Heart left ventricle (tissue), 16 donors: ENCODE measurements at places on chromosomes 7 and 10. TPM values are rescaled to one million over a fixed set of nuclear protein-coding genes. Genes with fewer than 3 reads are reported as not detected.

DNA sequence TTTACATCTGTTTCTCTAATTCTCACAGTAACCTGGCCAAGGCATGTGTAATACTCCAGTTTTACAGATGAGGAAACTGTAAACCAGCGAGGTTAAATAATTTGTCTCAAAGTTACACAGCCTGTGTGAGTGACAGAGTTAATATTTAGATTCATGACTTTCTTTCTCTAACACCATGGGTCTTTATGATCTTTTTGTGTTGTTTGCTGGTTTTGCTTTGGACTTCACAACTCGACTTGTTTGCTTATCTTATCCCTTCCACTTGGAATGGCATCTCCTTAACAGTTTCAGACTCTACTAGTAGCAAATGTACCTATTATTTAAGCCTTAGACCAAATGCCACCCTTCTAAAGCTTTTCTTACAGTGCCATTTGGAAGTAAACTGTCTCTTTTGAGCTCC, 34.4 kb downstream of the MXI1 start:
- H3K27ac ChIP-seq, result peak overlapping the region; percentile 23
- H3K4me3 ChIP-seq, result no peak overlapping the region
- no peak for DNase-seq
- no peaks in the 10 kb centered on the region for H3K36me3 ChIP-seq
- H3K4me1 ChIP-seq, result peaks cover 3% of the 10 kb centered on the region
- H3K27me3 ChIP-seq, result no peaks in the 10 kb centered on the region

DNA sequence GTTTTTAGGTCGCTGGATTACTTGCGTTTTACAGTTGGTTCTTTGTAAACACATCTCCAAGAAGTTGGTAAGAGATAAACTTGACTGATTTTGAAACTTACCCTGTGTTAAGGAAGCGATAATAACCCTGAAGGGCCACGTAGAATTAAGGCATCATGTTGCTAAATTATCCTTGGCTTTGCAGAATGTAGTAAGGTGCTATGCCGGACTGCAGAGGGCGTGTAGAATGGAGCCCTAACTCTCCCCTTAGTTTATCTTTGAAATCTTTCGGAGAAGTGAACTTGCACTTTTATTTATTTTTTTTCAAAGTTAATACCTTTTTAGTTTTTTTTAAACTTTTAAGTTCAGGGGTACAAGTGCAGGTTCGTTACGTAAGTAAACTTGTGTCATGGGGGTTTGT, 208.8 kb upstream of the DKK1 start:
- no peak overlapping the region for H3K27ac ChIP-seq
- H3K4me3 ChIP-seq, result no peak overlapping the region
- H3K36me3 ChIP-seq, result no peaks in the 10 kb centered on the region

DEPP1 gene
- 17.1 TPM for total RNA-seq

DNA sequence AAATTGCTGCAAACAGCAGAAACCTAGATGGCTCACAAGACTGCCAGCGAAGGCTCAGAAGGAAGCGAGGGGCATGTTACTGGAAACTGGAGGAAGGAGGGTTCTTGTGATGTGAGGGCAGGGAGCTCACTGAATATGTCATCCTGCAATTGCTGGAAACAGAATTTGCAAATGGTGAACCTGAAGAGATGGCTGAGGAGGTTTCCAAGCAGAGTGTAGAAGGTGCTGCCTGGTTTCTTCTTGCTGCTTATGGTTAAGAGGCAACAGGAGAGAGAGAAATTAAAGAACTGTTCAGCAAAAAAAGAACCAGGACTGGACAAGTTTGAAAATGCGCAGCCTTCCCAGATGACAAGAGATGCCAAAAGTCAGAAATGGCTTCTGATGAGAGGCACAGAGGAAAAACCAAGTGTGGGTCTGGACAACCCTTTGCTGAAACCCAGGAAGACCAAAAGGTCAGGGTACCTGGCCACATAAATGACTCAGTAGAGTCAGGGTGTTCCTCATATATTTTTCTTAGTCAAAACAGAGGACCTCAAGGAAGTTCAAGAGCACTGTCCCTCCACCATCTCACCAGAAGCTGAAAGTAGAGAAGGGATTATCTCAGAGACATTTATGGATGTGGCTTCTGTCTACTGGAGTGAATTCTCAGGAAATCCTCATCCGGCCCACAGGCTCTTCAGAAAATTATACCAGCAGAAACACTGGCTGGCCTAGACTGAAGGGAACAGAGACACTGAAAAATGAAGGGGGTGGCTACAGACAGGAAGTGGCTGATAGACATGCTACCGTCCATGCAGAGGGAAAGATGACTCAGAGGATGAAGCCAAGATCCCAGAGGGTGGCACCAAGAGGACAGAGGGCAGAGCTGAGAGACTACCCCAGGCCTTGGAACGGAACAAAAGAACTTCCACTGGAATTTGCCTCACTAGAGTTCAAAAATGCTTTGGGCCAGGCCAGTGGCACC, 10.1 kb downstream of the PAPOLB start:
- H3K4me3 ChIP-seq, result no peak overlapping the region
- H3K36me3 ChIP-seq, result no peaks in the 10 kb centered on the region
- H3K27ac ChIP-seq, result no peak overlapping the region
- H3K27me3 ChIP-seq, result no peaks in the 10 kb centered on the region
- H3K4me1 ChIP-seq, result no peaks in the 10 kb centered on the region
- no peak for DNase-seq

GRCh38 chr7:882336-883035, 6.1 kb downstream of the GET4 start:
- no peaks in the 10 kb centered on the region for H3K27me3 ChIP-seq
- no peak overlapping the region for H3K27ac ChIP-seq
- H3K4me3 ChIP-seq, result no peak overlapping the region
- H3K36me3 ChIP-seq, result no peaks in the 10 kb centered on the region

GRCh38 chr10:114634609-114634979, 23.5 kb downstream of the ABLIM1 start:
- H3K4me1 ChIP-seq, result peaks cover 73% of the 10 kb centered on the region
- peaks cover 21% of the 10 kb centered on the region for H3K27me3 ChIP-seq
- no peaks in the 10 kb centered on the region for H3K36me3 ChIP-seq
- peak; percentile 74 for DNase-seq
- H3K27ac ChIP-seq, result peak overlapping the region; percentile 80

- no peak for DNase-seq
- H3K27me3 ChIP-seq, result no peaks in the 10 kb centered on the region
These were observed 25.8 kb downstream of the ZNF800 start for GRCh38 chr7:127366680-127367079.

SYNPO2L gene
- 649 TPM for total RNA-seq

- no peak for DNase-seq
- no peak overlapping the region for H3K27ac ChIP-seq
- no peaks in the 10 kb centered on the region for H3K4me1 ChIP-seq
- H3K36me3 ChIP-seq, result no peaks in the 10 kb centered on the region
- no peak overlapping the region for H3K4me3 ChIP-seq
- no peaks in the 10 kb centered on the region for H3K27me3 ChIP-seq
These were observed 42.1 kb upstream of the PLXNA4 start for GRCh38 chr7:132618271-132618955.

- no peaks in the 10 kb centered on the region for H3K27me3 ChIP-seq
- no peak overlapping the region for H3K27ac ChIP-seq
- H3K36me3 ChIP-seq, result no peaks in the 10 kb centered on the region
- H3K4me3 ChIP-seq, result no peak overlapping the region
These were observed 16.0 kb upstream of the LRRC61 start for GRCh38 chr7:150307129-150307528.

SEMA3D gene
- total RNA-seq, result 3.7 TPM

DNA sequence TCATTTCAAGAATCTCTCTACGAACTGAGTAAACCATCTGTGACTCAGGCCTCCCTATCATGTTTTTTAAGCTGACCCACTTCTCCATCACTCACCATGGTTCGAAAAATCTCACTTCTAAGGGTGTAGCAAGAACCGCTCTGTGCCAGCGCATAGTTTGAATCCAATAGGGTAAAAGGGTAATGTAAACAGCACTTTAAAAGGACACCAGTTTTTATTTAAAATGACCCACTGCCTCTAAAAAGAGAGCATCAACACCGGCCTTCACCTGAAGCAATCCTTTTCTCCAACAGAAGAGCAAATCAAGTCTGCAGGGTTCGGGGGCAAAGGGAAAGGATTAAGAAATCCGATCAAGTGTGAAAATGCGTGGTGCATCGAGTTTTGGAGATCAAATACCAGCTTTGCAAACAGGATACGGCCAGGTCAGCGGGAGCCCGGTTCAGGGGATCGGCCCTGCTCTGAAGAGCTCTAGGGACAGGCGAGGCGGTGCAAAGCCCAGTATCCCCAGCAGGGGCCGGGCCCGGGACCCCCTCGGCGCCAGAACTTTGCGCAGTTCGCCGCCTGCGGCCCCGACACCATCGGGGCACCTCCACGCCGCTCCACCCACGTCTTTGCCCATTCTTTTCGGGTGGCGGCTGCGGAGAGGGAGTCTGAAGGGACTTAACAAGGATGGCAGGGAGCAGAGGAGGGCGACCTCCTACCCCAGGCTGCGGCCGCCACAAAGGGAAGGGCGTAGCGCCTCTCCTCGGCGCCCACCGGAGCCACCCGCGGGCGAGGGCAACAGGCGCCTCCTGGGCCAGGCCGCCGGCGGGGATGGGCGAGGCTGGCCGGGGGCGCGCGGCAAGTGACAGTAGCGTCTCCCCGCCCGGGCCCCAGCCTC, 842 bp downstream of the NMT2 start:
- peak overlapping the region; percentile 94 for H3K4me3 ChIP-seq
- peaks cover 39% of the 10 kb centered on the region for H3K4me1 ChIP-seq
- no peaks in the 10 kb centered on the region for H3K36me3 ChIP-seq

GRCh38 chr10:15748126-15748525, 28.4 kb upstream of the ITGA8 start:
- H3K27ac ChIP-seq, result no peak overlapping the region
- H3K4me1 ChIP-seq, result no peaks in the 10 kb centered on the region
- no peak overlapping the region for H3K4me3 ChIP-seq
- H3K36me3 ChIP-seq, result no peaks in the 10 kb centered on the region

FAM204A gene
- total RNA-seq, result 65.9 TPM

CCDC172 gene
- total RNA-seq, result not detected

DNA sequence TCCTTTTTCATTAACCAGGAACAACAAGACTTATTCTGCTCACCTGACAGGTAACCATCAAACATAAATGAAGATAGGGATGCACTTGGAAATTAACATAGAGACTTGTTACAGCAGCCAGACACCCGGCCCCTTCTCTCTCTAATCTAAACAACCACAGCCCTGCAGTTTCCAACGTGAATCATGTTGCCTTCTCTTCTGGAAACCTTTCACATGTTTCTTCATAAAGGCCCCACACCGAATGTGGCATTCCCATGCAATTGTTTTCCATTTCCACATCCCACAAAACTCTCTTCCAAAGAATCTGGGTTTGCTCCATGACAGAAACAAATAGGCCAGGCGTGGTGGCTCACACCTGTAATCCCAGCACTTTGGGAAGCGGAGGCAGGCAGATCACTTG, 15.0 kb upstream of the WDR86 start:
- no peak overlapping the region for H3K4me3 ChIP-seq
- H3K36me3 ChIP-seq, result no peaks in the 10 kb centered on the region
- no peak overlapping the region for H3K27ac ChIP-seq
- DNase-seq, result no peak
- no peaks in the 10 kb centered on the region for H3K4me1 ChIP-seq

TMEM26 gene
- 0.37 TPM for total RNA-seq

DNA sequence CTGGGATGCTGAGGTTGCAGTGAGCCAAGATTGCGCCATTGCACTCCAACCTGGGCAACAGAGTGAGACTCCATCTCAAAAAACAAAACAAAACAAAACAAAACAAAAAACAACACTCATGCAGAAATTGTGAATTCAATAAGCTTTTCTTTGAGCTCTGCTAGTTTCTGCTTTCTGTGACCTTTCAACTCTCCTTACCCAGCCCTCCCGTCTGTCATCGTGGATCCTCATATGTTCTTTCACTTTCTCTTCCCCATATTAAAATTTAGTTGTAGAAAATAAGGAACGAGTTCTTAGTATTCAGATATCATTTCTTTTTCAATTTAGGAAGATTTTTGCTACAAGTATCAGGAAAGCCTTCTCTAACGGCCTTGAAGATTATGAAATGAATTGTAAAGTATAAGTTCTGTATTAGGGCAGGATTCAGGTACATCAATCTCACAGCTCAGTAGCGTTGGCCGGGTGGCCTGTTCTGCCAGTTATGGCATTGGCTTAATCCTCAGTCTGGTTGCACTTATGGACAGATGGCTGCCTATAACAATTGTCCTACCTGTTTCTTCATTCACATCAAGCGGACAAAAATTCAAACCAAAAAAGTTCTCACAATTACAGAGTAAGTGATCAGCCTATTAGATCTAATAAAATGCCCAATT, 1167.0 kb downstream of the SORCS3 start:
- H3K4me1 ChIP-seq, result no peaks in the 10 kb centered on the region
- no peak overlapping the region for H3K27ac ChIP-seq
- H3K27me3 ChIP-seq, result no peaks in the 10 kb centered on the region
- no peak overlapping the region for H3K4me3 ChIP-seq
- no peak for DNase-seq

VGF gene
- total RNA-seq, result not detected

DNA sequence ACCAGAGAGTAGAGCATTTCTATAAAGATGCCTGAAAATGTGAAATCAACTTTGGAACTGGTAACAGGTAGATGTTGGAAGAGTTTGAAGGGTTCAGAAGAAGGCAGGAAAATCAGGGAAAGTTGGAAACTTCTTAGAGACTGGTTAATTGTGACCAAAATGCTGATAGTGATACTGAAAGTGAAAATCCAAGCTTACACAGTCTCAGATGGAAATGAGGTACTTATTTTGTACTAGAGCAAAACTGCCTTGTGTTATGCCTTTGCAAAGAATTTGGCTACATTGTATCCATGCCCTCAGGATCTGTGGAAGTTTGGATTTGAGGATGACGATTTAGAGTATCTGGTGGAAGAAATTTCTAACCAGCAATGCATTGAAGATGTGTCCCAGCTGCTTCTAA, 430.6 kb upstream of the KCND2 start:
- DNase-seq, result no peak
- H3K4me3 ChIP-seq, result no peak overlapping the region
- H3K27me3 ChIP-seq, result no peaks in the 10 kb centered on the region
- H3K27ac ChIP-seq, result no peak overlapping the region
- H3K36me3 ChIP-seq, result no peaks in the 10 kb centered on the region
- no peaks in the 10 kb centered on the region for H3K4me1 ChIP-seq

- H3K36me3 ChIP-seq, result peaks cover 20% of the 10 kb centered on the region
- H3K27ac ChIP-seq, result peak overlapping the region; percentile 95
- no peaks in the 10 kb centered on the region for H3K27me3 ChIP-seq
- peak; percentile 85 for DNase-seq
These were observed 385 bp downstream of the SHLD2 start for GRCh38 chr10:87095236-87095945.

DNA sequence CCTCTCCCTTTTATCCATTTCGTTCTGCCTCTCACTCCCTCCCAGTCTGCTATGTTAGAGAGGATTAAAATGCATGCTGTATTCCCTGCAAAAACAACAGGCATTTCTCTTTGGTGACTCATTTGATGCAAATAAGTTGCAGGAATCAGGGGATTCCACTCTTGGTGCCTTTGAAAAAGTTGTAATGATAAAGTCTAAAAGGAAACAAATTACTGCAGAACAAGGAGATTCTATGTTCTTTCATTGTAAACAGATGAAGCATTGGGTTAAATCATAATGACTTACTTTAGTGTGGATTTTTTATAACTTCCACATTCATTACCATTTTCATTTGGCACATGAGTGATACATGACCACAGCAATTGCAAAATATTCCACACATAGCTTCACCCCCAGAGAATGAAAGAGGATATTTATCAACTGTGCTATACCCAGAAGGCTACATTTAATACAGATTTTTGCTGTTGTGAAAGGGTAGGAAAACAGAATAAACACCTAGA, 33.4 kb upstream of the ABLIM1 start:
- H3K27ac ChIP-seq, result peak overlapping the region; percentile 7
- H3K4me3 ChIP-seq, result no peak overlapping the region
- H3K36me3 ChIP-seq, result no peaks in the 10 kb centered on the region
- DNase-seq, result no peak

AEBP1 gene
- total RNA-seq, result 36.0 TPM
